ENCODE measurements at places on chromosomes 6 and 20.

- peak; percentile 53 for DNase-seq
- no peak overlapping the region for H3K4me3 ChIP-seq
- H3K4me1 ChIP-seq: peaks cover 33% of the 10 kb centered on the region
- peaks cover 17% of the 10 kb centered on the region for H3K27me3 ChIP-seq
- no peaks in the 10 kb centered on the region for H3K36me3 ChIP-seq
- H3K27ac ChIP-seq: no peak overlapping the region
Measured at GRCh38 chr6:170221052-170221752, 69.7 kb downstream of the DLL1 start.

DNA sequence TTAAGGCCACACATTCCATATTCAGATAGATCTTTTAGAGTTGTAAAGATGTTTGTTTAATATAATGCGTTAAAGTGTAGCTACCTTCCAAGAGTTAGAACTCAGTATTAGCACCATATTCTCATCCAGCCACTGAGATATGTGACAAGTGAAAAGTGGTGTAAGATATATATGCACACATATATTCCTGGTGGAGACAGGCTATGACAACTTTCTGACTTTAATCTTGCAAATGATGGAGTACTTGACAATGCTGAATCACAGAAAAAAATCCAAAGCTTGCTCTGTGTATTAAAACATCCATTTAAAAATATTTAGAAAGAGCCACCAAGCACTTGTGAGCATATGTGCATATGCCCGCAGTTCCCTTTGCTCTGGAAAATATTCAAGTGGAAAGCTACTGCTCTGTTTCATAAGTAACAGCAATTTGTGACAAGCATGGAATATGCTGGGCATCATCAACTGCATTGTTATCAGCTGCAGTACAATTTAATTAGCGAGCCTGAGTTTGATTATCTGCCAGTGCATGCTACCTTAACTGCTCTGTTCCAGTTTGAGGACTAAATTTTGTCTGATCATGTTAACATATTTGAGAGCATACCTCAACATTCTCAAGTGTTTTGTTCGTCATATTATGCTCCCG, 64.8 kb downstream of the VIP start:
- H3K27me3 ChIP-seq: no peaks in the 10 kb centered on the region
- no peak overlapping the region for H3K4me3 ChIP-seq
- DNase-seq: no peak
- H3K27ac ChIP-seq: no peak overlapping the region

GRCh38 chr20:51790256-51790655, 12.1 kb downstream of the SALL4 start:
- no peak overlapping the region for H3K27ac ChIP-seq
- H3K4me3 ChIP-seq: no peak overlapping the region
- no peaks in the 10 kb centered on the region for H3K4me1 ChIP-seq
- peaks cover 4% of the 10 kb centered on the region for H3K27me3 ChIP-seq
- no peaks in the 10 kb centered on the region for H3K36me3 ChIP-seq
- DNase-seq: no peak

- peak overlapping the region; percentile 97 for H3K27ac ChIP-seq
- no peaks in the 10 kb centered on the region for H3K27me3 ChIP-seq
- peaks cover 7% of the 10 kb centered on the region for H3K36me3 ChIP-seq
- peaks cover 22% of the 10 kb centered on the region for H3K4me1 ChIP-seq
- DNase-seq: peak; percentile 87
- H3K4me3 ChIP-seq: peak overlapping the region; percentile 69
Measured at GRCh38 chr6:32968867-32969684, 682 bp downstream of the BRD2 start.

DNA sequence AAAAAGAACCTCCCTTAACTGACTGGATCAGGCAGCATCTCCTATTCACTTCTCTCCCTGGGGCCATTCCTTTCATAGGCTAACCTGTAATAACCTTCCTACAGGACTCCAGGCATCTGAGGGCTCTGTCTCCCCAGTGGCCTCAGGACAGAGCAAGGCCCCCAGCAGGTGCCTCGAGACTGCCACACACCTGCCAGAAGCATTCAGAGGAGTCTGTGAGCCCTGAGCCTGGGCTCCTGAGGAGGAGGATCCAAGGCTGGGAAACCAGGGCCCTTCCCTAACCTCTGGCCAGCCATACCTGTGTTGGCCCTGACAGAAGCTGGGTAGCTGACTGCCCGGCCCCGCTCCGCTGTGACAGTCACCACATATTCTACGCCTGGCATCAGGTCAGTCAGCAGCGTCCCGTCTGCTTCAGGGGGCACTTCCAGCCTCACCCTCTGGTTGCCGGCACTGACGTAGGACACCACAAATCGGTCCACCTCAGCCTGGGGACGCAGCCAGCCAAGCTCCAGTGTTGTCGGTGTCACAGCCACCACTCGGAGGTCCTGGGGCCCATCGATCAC, 20.6 kb downstream of the TNXB start:
- H3K27me3 ChIP-seq: no peaks in the 10 kb centered on the region
- DNase-seq: peak; percentile 66
- no peak overlapping the region for H3K27ac ChIP-seq
- H3K4me3 ChIP-seq: no peak overlapping the region

- H3K36me3 ChIP-seq: no peaks in the 10 kb centered on the region
- no peak overlapping the region for H3K4me3 ChIP-seq
- H3K27me3 ChIP-seq: peaks cover 70% of the 10 kb centered on the region
- no peaks in the 10 kb centered on the region for H3K4me1 ChIP-seq
- no peak overlapping the region for H3K27ac ChIP-seq
- no peak for DNase-seq
Measured at GRCh38 chr6:28757429-28758045, 166.2 kb downstream of the TRIM27 start.

DNA sequence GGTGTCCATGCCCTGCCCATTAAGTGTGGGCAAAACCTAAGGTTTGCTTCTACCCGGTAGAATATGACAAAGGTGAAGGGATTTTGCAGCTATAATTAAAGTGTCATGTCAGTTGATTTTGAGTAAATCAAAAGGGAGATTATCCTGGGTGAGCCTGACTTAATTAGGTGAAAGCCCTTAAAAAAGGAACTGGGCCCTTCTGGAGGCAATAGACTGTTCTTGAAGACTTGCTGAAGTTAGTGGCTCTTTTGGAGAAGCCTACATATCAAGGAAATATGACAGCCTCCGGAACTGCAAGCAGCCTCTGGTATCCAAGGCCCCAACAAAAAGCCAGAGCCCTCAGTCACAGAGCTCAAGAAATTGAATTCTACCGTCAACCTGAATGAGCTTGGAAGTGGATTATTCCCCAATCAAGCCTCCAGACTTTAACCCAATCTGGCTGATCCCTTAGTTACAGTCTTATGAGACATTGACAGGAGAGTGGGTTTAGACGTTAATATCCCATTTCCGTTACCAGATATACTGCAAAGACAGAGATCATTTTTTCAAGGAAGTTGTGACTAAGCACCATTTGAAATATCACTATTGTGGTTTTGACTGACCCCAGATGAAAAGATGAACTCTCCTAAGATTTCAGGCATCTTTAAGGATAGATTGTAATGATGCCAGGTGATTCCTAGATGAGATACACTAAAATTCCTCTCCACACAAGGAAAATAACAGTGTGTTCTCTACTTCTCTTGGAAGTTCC, 303.4 kb downstream of the PLCB1 start:
- DNase-seq: no peak
- no peaks in the 10 kb centered on the region for H3K27me3 ChIP-seq
- no peak overlapping the region for H3K4me3 ChIP-seq
- H3K4me1 ChIP-seq: peaks cover 12% of the 10 kb centered on the region
- no peaks in the 10 kb centered on the region for H3K36me3 ChIP-seq
- H3K27ac ChIP-seq: no peak overlapping the region

DNA sequence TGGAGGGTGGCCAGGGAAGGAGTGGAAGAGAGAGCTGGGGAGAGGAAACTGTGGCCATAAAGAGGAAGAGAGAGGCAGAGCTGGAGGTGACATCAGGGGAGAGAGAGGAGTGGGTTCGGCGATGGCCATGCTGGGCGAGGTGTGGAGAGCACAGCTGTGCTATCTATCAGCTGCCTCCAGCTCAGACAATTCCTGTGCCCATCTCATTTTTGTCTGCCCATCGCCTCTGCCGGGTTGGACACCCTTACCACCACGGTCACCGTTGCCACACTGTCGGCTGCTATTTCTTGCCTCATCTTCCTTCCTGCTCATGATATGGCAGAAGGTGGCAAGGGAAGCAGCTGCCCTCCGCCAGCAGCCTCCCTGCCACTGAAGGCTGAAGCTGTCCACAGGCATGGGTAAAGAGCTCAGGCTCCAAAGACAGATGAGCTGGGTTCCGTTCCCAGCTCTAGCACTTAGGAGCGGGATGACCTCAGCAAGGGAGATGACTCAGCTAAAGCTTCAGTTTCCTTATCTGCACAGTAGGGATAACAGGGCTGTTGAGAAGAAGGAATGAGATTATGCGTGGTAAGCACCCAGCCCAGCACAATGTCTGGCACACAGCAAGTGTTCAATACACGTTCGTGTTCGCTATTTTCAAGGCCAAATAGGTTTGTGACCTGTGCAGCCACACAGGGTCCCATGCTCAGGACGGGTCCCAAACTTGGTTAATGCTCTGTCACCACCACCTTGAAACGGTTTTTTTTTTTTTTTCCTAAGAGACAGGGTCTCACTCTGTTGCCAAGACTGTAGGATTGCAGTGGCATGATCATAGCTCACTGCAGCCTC, 21.9 kb upstream of the TAF8 start:
- no peaks in the 10 kb centered on the region for H3K27me3 ChIP-seq
- peaks cover 6% of the 10 kb centered on the region for H3K36me3 ChIP-seq
- H3K27ac ChIP-seq: no peak overlapping the region
- H3K4me3 ChIP-seq: no peak overlapping the region
- peaks cover 9% of the 10 kb centered on the region for H3K4me1 ChIP-seq

DNA sequence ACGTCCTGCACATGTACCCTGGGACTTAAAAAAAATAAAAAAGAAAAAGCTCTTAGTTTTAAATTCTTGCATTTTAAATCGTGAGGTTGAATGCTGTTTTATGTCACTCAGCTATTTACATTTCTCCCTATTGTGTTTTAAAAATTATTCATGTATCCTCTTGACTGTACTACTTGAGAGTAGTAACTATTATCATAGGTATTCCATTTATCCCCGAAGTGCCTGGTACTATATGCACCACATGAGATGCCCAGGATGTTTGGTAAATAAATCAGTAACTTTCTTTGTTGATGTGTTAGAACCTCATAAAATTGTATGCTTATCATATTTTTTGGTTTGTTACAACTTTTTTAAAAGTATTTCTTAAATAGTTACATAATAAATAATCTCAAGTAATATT, 18.4 kb downstream of the MAP3K4 start:
- H3K36me3 ChIP-seq: no peaks in the 10 kb centered on the region
- no peak overlapping the region for H3K27ac ChIP-seq
- H3K4me1 ChIP-seq: peaks cover 32% of the 10 kb centered on the region
- no peak overlapping the region for H3K4me3 ChIP-seq

DNA sequence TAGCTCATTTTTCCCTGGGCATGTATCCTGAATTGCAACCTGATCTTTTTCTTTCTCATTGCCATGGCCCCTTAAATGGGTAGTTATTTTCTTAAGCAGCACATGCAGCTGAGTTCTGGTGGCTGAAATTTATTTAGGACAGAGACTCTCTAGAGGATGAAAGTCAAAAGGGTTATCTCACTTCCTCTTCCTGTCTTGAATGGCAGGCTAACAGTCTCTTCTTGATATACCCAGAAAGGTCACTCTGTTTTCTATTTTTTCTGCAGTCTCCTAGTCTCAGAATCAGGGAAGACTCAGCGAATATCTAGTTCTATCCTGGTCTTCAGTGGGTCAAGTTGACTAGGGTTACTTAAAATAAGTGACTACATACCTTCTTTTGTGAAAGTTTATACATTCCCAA, 243.3 kb downstream of the EPHA7 start:
- no peak overlapping the region for H3K4me3 ChIP-seq
- no peaks in the 10 kb centered on the region for H3K27me3 ChIP-seq
- no peak for DNase-seq

DNA sequence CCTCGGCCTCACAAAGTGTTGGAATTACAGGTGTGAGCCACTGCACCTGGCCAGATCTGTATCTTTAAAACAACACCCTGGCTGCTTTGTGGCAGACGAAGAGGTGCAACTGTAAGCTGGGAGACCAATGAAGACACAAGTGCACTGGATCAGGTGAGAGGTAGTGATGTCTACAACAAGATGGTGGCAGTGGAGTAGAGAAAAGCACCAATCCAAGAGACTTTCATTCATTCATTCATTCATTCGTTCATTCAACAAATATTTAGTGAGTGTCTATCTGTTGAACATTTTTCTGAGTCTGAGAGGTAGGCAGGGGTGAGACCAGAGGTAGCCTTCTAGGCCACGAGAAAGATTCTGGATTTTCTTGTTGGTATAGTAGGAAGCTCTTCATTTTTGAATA, 36.9 kb upstream of the TTPAL start:
- no peak overlapping the region for H3K27ac ChIP-seq
- H3K4me3 ChIP-seq: no peak overlapping the region
- no peak for DNase-seq
- H3K27me3 ChIP-seq: peaks cover 10% of the 10 kb centered on the region
- H3K36me3 ChIP-seq: no peaks in the 10 kb centered on the region

- no peaks in the 10 kb centered on the region for H3K36me3 ChIP-seq
- H3K4me1 ChIP-seq: no peaks in the 10 kb centered on the region
- no peak overlapping the region for H3K27ac ChIP-seq
- H3K27me3 ChIP-seq: peaks cover 9% of the 10 kb centered on the region
Measured at GRCh38 chr20:61424628-61425420, 172.8 kb downstream of the CDH4 start.

DNA sequence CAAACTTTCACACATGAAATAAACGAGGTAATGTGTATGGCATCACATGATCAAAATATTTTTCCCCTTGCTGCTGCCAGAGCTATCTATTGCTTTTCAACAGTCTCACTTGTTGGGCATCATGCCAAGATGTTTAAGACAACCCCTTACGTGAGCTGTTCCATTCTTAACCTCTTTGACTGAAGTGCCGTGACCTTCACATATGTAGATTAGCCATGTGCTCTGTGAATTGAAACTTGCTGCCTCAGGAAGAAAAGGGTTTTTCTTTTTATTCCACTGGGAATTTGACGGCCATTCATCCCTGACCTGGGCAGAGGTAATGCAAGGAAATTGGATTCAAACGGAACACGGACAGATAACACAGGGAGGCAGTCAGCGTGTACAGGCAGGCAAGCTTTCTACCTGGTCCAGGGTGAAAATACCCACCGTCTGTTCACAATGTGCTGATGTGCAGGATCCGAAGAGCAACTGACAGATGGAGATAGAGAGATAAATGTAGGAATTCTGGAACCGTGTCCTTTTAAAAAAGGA, 14.2 kb downstream of the ARID1B start:
- DNase-seq: no peak
- H3K4me1 ChIP-seq: peaks cover 60% of the 10 kb centered on the region
- H3K27me3 ChIP-seq: no peaks in the 10 kb centered on the region
- no peaks in the 10 kb centered on the region for H3K36me3 ChIP-seq
- H3K27ac ChIP-seq: no peak overlapping the region

- H3K36me3 ChIP-seq: no peaks in the 10 kb centered on the region
- no peak for DNase-seq
- H3K4me3 ChIP-seq: no peak overlapping the region
- H3K27me3 ChIP-seq: no peaks in the 10 kb centered on the region
Measured at GRCh38 chr20:13552061-13552460, 86.7 kb downstream of the TASP1 start.

DNA sequence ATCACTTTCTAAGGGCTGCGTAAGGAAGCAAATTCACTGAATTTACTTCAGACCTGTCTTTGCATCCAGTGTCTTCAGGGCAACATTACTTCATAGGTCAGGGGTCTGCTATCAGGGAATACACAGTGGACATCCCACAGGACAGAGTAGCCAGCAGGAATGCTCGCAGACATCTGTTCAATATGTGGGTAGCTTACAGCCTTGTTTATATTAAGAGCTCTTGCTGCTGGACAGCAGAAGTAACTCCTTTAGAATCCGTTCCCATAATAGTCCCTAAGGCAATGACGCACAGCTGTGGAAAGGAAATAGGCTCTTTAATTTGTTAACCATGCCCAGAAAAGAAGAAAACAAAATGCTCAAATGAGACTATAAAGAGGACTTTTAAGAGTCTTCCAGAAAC, 198.7 kb downstream of the MOXD1 start:
- H3K36me3 ChIP-seq: no peaks in the 10 kb centered on the region
- H3K4me1 ChIP-seq: no peaks in the 10 kb centered on the region
- H3K27me3 ChIP-seq: no peaks in the 10 kb centered on the region
- DNase-seq: no peak
- no peak overlapping the region for H3K4me3 ChIP-seq

Data from suprapubic skin (tissue), 4 donors.